ENCODE measurements at places on chromosomes 7 and 10.

DNA sequence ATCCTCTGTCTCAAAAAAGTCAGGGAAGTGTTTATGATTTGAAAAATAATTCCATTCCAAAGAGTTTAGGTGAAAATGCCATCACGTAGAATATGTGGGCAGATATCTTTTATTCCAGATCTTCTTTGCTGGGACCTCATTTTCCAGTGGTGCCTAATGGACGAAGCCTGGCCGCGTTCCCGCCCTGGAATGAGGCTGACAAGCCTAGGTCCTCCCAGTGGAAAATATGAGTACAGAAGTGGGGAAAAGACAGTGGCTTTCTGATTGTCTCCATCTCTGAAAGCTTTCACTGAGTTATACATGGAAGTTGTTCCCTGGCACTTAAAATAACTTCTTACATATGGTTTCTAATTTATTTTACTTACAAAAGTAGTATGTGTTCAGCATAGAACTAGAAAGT, 139.4 kb downstream of the TACC2 start:
- peak; percentile 87 for DNase-seq

DNA sequence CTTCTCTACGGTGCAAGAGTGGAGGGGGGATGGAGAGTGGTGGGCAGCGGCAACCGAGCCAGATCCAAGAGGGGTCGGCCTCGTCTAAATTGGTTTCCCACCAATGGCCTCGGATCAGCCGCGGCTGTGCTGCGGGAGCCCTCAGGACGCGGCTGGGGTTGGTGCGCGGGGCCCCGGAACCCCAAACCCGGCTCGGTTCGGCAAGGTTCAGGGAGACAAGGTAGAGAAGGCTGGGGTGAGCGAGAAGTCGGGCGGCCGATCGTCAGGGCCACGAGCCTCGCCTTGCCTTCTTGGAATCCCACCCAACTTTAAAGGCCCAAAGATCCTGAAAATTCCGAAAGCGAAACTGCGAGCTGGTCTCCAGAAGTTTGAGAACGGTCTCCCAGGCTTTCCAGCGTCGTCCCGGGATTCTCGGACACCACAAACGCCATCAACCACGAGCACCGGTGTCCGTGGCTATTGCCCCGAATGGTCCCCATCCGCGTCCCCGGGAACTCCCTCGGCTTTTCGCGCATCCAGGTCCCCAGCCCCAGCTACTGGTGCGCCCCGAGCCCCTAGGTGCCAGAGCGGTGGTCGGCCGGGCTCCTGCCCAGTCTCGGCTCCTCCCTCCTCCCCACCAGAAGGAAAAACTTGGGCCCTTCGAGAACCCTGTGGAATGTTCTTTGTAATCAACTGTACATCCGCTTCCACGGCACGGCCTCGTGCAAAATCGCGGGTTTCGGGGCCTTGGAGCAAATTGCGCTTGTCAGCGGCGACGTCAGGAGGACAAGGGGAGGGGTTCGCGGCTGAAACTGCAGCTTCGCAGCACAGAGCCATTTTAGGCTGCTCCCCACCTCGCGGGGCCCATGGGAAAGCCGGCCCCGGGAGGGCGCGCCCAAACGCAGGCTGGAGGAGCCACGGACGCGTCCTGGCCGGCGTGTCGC, 3.2 kb downstream of the SFMBT2 start:
- peak; percentile 75 for DNase-seq

DNA sequence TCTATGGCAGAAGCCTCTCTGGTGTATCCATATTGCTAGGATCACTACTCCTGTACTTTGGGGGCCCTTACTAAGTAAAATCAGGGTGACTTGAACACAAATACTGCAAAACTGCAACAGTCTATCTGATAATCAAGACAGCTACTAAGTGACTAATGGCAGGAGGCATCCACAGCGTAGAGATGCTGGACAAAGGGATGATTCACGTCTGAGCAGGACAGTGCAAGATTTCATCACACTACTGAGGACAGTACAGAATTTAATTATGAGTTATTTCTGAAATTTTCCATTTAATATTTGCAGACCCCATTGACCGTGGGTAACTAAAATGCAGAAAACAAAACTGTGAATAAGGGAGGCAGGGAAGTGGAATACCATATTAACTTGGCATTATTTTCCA, 10.4 kb downstream of the CUL2 start:
- no peak for DNase-seq

DNA sequence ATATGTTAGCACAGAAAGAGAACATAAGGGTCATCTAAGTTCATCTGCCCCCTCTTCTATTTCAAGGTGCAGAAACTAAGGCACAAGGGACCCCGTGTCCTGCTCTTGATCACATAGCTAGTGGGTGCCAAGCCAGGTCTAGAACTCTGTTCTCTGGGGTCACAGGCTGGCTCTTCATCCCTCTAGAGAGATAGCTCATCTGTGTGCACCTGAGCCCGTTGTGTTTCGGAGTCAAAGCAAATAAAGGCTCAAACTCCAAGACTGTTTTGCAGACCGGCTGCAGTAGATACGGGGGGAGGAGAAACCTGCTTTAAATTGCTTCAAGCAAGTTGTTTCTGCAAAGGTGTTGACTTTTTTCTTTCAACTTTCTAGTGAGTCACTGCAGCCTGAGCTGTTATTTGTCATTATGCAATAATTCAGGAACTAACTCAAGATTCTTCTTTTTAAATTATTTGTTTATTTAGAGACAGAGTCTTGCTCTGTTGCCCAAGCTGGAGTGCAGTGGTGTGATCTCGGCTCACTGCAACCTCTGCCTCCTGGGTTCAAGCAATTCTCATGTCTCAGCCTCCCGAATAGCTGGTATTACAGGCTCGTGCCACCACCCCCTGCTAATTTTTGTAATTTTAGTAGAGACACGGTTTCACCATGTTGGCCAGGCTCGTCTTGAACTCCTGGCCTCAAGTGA, 6.5 kb downstream of the BLVRA start:
- DNase-seq = no peak

All from Right ventricle myocardium inferior (tissue), 1 donor.